ENCODE measurements at places on chromosomes 1 and 21.

DNA sequence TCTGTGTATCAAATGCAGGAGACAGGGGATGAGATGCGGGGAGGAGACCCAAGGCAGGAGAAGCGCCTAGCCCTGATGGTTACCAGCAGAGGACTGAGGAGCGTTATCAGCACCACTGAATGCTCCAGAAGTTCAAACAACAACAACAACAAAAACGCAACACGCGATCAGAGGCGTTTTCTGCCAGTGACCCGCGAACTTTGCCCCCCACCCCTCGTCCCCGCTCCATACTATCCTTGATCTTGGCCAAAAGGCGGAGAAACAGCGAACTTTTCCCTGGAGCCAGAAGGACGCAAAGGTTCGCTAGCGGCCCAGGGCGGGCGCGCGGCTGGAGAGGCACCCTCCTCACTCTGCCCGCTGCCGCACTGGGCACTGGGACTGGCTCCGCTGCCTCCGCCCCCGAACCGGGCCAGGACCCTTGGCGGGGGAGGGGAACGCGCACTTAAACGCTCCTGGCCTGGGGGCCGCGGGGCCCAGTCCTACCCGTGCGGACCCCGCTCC, 699 bp downstream of the ECHDC2 start:
- no peak for DNase-seq

- no peak for DNase-seq
These were observed 6.1 kb downstream of the HTR6 start for GRCh38 chr1:19670787-19671186.

GRCh38 chr1:24003331-24003972, 23.3 kb upstream of the SRSF10 start:
- DNase-seq: no peak

DNA sequence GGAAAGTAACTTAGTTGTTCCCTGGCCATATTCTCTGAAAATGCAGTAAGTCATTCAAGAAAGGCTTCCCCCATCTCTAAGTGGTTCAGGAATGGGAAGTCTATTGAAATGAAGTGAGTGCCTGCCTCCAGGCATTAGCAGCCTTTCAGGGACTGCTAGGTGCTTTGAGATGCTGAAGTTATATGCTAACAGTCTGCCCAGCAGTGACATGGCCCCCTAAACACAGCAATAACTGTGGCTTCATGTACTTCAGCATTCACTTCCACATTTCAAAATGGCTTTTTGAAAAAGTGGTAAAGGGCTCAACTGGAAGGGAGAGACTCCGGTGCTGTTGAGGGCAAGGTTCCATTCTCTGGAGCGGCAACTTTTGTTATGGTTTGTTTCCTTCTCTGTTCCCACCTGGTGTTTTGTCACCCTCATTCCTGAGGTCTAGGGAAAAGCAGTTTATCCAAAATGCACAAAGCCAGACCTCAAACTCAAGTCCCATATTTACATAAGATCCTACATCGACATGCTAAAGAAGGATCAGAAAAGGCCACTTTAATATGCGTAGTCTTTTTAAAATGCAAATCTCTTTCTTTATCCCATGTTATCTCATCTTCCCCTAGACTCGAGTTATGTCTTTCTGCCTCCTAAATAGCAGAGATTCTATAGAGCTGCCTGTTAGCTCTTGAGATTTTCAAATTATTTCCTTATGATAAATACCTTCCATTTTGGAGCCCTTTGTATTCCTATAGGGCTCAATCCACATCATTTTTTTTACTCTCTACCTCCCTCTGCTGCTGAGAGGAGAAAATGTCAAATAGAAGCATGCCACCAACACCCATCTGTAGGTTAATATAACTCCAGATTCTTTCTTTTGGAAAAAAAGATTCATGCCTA, 34.2 kb upstream of the LRRC8C start:
- no peak for DNase-seq

- no peak for DNase-seq
These were observed 126.5 kb downstream of the AKT3 start for GRCh38 chr1:243723458-243724043.
